ENCODE measurements at places on chromosomes 16 and 17. TPM values are rescaled to one million over a fixed set of nuclear protein-coding genes. Genes with fewer than 3 reads are reported as not detected.

DNA sequence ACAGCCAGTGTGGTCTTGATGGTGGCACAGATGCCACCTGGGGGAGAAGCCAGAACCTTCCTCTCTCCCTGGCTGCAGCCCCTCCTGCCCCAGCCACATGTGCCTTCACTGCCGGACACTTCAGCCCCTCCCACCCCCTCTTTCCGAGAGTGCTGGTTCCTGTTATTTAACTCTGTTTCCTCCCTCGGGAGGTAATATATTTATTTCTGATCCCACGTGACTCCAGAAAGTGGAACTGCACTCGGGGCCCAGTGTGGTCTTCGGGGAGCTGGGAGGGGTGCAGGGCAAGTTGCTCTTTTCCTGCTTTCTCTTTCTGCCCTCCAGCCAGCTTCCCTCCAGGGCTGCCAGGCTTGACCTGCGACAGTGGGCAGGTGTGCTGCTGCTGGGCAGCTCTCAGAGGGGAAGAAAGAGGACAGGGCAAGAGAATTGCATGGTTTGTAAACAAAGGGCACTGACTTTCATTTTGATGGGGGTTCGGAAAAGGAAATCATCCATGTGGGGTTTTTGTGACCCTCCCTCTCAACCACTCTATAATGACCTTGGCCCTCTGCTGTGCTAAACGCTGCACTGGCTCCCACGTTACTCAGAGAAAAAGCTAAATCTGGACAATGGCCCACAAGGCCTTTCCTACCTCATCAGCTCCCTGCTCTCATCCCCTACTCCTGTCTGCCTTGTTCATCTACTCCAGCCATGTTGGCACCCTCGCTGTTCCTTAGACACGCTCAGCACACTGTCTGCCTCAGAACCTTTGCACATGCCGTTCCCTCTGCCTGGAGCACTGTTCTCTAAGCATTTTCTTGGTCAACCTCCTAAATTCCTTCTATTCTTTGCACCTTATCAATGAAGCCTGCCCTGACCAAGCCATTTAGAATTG, 8.2 kb upstream of the CIITA start:
- peak; percentile 78 for DNase-seq

DNA sequence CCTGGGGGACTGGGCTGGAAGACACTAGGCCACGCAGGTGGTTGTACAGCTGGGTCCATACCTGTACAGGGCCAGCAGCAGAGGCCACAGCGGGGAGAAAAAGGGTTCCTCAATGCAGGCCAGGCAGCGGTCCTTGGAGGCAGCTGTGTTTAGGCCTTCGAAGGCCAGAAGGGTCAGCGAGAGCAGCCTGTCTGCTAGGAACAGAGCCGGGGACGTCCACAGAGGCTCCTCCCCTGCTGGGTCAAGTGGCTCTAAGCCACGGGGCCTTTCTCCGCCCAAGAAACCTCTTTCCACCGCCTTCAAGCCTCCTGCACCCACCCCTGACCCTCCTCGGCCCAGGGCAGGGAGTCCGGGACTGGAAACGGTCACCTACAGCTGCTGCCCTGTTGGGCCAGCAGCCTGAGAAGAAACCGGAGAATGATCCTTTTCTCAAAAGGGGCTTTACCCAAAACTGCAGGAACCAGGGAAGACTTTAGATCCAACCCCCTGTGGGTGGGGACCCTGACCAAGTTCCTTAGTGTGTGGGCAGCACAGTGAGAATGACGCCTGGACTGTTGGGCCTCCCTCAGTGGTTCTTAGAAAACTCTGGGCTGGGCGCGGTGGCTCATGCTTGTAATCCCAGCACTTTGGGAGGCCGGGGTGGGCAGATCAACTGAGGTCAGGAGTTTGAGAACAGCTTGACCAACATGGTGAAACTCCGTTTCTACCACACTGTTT, 8.4 kb upstream of the SPATA2L start:
- DNase-seq = peak; percentile 28

DNA sequence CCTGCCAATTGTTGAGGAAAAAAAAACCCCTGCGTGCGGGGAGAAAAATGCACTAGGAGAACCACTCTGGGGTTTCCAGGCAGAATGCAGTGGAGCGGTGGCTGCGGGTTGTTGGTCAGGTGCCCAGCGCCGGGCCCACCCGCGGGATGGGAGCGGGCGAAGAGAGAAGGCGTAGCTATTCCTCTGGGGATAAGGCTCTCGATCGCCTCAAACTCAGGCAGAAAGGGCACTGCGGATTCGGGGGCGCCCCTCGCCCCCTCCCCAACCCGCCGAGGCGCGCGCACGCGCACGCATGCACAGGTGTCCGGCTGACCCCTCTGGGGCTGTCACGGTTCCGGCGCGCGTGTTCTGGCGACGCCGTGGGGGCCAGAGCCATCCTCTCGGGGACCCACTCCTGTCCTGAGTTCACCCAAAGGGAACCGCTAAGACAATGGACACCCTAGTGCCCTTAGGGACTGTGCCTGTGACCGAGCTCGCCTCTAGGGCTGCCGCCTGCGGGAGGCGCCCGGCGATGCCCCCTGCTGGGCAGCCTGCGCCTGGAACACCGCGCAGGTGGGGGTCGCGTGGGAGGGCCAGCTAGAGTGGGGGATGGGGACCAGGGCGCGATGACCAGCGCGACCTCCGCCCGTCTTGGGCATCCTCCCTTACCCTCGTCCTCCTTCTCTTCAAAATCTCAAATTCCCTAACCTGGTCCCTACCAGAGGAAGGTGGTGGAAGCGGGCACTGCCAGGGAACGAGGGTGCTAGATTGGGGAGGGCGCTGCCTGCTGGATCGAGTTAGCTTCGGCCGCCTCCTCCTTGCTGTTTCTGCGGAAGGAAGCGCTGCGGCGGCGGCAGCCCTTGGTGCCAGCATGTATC, 14.4 kb upstream of the CBX8 start:
- DNase-seq = no peak

GRCh38 chr16:19382887-19383816, 34.5 kb upstream of the TMC5 start:
- DNase-seq = peak; percentile 80

GRCh38 chr16:68324780-68325357, 14.1 kb downstream of the PRMT7 start:
- DNase-seq = no peak

The SEPTIN12 gene
- not detected for total RNA-seq

The TMEM95 gene
- not detected for total RNA-seq

DNA sequence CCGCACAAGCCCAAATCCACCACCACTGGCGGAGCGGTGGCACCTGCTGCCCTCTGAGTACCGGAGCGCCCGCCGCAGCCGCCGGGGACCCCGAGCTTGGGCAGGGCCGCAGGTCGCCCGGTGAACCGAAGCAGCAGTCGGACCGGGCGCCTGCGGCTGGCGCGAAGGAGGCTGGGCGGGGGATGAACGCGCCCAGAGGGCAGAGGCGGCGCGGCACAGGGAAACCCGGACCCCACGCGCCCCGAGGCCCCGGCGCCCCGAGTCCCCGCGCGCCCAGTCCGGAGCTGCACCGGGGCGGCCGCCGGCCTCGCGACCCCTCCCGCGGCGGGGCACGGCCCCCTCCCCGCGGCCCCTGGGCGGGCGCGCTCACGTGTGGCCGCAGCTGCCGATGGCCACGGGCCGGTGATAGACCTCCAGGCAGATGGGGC, 393 bp downstream of the RNF166 start:
- no peak for DNase-seq

- DNase-seq = no peak
These were observed 14.6 kb downstream of the CCDC57 start for GRCh38 chr17:82198092-82198491.

GRCh38 chr17:48139944-48140343, 32.4 kb downstream of the SNX11 start:
- DNase-seq = no peak

GRCh38 chr17:48307814-48308411, 122.1 kb downstream of the SKAP1 start:
- peak; percentile 50 for DNase-seq

- DNase-seq = no peak
These were observed 88.4 kb upstream of the GNAO1 start for GRCh38 chr16:56102906-56103305.

- DNase-seq = no peak
These were observed 6.1 kb downstream of the DRG2 start for GRCh38 chr17:18093616-18094408.

DNA sequence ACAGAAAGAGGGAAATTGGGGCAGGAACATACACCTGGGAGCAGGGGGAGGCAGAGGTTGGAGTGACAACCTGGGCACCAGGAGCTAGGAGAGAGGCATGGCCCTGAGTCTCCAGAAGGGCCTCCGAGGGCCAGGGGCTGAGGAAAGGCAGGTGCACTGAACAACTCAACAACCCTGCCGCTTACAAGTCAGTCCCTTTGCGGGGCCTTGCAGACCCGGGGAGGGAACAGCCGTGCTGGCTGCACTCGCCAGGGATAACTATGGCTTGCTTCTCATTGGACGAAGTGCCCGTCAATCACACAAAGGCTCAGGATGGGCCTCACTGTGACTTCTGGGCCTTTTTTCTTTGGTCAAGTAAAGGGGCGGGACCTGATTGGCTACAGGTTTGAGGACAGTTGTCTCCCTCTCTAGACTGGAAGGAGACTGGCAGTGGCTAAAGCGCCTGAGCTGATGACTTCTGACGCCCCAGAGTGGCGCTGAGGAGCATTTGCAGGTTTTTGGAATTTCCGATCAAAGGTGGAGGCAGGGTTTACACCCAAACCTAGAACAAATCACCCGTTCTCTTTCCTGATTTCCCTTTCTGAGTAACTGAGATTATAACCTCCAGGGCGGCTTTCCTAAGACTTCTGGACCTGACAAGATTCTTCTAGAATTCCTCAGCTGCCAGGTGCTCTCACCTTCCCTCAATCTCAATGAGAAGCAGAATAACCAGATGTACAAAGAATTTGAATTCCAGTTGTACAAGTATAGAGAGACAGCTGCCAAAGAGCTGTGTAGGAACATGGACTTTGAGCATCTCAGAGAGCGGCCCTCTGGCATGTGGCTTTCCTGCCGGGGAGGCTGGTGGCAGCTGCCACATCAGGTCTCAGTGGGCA, 27.6 kb upstream of the ST6GALNAC2 start:
- no peak for DNase-seq

DNA sequence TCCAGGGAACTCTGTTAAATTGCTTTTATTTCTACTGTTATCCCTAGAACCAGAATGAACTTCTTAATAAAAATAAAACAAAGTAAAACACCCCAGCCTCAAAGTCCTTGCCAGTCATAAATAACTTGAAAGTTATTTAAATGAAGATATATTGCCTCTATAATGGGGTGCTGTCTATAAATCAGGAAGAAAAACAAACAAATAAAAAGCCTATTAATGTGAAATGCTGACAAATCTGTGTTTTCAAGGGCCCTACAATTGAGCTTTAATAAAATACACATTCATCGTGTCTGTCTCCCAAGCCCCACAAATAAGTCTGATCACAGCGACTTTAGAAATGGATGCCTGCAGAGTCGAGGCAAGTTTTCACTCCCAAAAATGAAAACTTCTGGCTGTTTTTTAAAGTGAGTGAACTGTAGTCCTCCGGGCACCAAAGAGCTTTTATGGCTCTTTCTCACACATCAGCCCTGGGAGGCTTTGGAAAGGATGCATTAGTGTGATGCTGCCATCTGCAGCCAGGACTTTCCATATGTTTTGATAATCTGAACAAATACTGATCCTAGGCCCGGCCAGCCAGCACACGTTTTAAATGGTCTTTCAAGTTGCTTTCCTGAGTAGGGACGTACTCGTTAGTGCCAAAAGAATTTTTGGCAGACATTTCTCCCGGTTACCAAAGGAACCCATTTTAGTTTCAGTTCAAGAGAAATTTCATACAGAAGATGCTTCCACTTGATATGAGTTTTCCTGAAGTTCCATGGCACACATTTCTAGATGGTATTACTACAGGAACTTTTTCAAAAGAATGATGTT, 16.3 kb downstream of the NACA2 start:
- DNase-seq = no peak

DNA sequence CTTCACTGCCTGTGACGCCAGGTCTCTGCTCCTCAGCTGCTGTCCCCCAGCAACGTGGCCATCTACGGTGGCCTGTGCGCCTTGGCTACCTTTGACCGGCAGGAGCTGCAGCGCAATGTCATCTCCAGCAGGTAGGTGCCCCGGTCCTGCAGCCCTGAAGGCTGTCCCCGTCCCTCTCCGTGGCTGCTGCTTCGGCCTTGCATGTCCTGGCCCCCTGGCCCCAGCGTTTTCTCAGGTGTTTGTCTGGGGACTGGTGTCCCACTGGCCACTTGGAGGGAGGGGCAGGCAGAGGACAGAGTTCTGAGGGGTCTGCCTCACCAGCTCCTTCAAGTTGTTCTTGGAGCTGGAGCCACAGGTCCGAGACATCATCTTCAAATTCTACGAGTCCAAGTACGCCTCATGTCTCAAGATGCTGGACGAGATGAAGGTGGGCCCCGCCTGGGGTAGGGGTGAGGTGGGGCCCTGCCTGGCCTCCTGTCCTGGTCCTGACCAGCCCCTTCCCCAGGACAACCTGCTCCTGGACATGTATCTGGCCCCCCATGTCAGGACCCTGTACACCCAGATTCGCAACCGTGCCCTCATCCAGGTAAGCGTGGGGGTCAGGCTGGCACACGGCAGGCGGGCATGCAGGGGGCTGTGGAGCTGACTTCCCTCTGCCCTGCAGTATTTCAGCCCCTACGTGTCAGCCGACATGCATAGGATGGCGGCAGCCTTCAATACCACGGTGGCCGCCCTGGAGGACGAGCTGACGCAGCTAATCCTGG, 4.4 kb downstream of the GPS1 start:
- DNase-seq = no peak

- DNase-seq = peak; percentile 89
These were observed 405 bp upstream of the CBLN1 start for GRCh38 chr16:49281843-49282642.

The PLD6 gene
- total RNA-seq = 3.8 TPM

The DNAAF8 gene
- total RNA-seq = 3.4 TPM

The MYOCD gene
- total RNA-seq = 3.6 TPM

DNA sequence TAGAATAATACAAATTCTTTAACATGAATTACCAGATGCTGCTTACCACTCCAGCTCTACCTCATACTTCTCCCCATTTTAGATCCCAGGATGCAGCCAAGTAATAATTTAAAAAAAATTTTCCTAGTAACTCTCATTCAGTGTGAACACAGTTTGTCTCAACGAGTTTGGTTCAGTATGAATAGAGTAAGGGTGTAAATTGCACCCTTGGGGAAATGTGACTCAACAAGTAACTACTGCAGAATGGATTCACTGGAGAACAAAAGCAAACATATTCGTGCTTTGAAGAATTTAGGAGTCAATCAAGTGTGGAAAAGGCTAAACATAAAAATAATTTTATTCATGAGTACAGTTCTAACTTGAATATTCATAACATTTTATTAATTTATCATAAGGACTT, 23.0 kb downstream of the KCNJ16 start:
- DNase-seq = no peak
